Activated CD4-positive, alpha-beta T cell treated with anti-CD3 and anti-CD28 coated beads, Interleukin-2, amount 10 ng/mL, durations not matched to agents 24 days and 14 days (primary cell): ENCODE measurements at places on chromosomes 5 and 9. TPM values are rescaled to one million over a fixed set of nuclear protein-coding genes. Genes with fewer than 3 reads are reported as not detected.

GRCh38 chr5:78526049-78526525, 122.5 kb downstream of the LHFPL2 start:
- H3K36me3 ChIP-seq: no peaks in the 10 kb centered on the region
- no peak overlapping the region for H3K27ac ChIP-seq
- no peak overlapping the region for H3K4me3 ChIP-seq
- peaks cover 3% of the 10 kb centered on the region for H3K27me3 ChIP-seq
- no peaks in the 10 kb centered on the region for H3K4me1 ChIP-seq

- H3K27me3 ChIP-seq: peaks cover 2% of the 10 kb centered on the region
- no peaks in the 10 kb centered on the region for H3K36me3 ChIP-seq
- no peak for DNase-seq
- H3K4me1 ChIP-seq: no peaks in the 10 kb centered on the region
Observed at GRCh38 chr9:38313421-38313820, 79.1 kb upstream of the ALDH1B1 start.

CRHBP gene
- total RNA-seq: 0.23 and 0.31 TPM in 2 replicates

DNA sequence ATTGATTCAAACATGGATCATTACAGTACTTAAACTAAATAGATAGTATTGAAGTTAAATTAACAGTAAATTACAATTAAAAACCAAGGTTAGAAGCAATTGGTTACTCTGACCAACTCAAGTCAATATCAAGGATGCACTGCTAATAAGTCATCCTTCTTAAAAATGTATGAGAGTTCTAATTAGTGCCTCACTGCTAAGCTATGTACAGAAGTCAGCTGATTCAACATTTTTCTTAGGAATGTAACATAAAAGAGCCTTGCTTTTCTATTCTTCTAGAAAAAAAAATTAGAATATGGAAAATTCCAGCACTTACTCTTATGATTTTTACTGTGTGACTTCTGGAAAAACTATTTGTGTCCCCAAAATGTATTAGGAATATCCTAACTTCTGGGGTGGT, 75.7 kb upstream of the FBN2 start:
- H3K4me3 ChIP-seq: no peak overlapping the region
- DNase-seq: no peak
- H3K36me3 ChIP-seq: no peaks in the 10 kb centered on the region
- no peak overlapping the region for H3K27ac ChIP-seq
- H3K27me3 ChIP-seq: no peaks in the 10 kb centered on the region

- H3K36me3 ChIP-seq: no peaks in the 10 kb centered on the region
- no peak overlapping the region for H3K27ac ChIP-seq
- peaks cover 3% of the 10 kb centered on the region for H3K27me3 ChIP-seq
- H3K4me1 ChIP-seq: no peaks in the 10 kb centered on the region
Observed at GRCh38 chr5:130710596-130710995, 454.5 kb downstream of the HINT1 start.

PTPRD gene
- total RNA-seq: not detected in 2 replicates

DNA sequence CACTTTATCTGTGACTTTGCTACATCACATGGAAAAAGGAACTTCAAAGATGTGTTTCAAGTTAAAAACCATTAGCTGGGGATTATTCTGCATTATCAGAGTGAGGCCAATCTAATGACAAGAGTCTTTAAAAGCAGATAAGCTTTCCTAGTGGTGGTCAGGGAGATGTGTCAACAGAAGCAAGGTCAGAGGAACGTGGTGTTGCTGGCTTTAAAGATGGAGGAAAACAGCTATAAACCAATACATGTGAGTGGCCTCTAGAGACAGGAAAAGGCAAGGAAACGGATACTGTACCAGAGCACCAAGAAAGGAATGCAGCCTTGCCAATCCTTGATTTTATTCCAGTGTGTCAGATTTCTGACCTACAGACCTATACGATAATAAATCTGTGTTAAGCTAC, 204.2 kb downstream of the TAF11L14 start:
- H3K27ac ChIP-seq: no peak overlapping the region
- H3K4me1 ChIP-seq: no peaks in the 10 kb centered on the region
- no peak for DNase-seq
- H3K36me3 ChIP-seq: no peaks in the 10 kb centered on the region
- no peaks in the 10 kb centered on the region for H3K27me3 ChIP-seq
- no peak overlapping the region for H3K4me3 ChIP-seq

- no peak overlapping the region for H3K4me3 ChIP-seq
- no peaks in the 10 kb centered on the region for H3K4me1 ChIP-seq
- DNase-seq: no peak
- H3K36me3 ChIP-seq: no peaks in the 10 kb centered on the region
- H3K27ac ChIP-seq: no peak overlapping the region
Observed at GRCh38 chr5:43798740-43799139, 195.8 kb downstream of the NNT start.

- peaks cover 11% of the 10 kb centered on the region for H3K36me3 ChIP-seq
- peak overlapping the region; percentile 63 for H3K4me3 ChIP-seq
- no peaks in the 10 kb centered on the region for H3K27me3 ChIP-seq
- H3K27ac ChIP-seq: peak overlapping the region; percentile 59
Observed at GRCh38 chr9:78010445-78010844, 21.2 kb downstream of the GNAQ start.

DNA sequence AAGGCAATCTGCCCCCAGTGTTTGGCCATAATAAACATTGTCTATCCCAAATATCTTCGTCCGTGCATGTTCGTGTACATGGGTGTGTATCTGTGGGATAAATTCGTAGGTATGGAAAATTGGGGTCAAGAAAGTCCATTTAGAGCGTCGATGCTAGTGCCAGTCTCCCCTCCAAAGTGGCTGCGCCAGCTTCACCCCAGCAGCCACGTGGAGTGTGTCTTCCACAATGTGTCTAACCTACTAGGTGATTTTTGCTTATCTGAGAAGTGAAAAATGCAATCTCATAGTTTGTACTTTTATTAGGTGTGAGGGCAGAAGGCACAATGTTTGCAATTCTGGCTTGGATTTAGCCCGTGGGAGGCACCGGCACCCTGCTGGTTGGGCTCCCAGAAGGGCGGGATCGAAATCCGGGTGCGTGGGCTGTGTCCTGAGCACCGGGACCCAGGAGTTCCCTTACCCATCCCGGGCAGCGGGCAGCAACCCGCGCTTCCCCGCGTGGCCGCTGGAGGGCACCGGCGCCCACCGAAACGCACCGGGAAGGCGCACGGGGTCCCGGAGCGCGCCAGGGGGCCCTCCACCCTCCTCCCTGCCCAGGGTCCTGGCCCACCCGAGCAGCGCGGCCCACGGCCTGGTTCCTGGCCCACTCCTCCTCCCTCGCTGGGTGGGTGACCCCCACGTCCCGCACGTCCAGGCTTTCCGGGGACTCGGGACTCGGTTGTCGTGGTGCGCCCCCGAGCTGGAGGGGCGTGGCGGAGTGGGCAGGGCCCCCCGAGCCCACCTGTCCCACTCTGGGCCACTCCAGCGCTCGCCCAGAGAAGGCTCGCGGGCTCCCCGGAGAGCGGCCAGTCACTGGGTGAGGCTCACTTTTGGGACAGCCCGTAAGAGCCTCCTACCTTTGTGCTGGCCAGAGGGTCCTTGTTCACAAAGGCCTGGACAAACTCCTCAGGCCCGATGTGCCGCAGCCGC, 55.4 kb upstream of the RNF130 start:
- peaks cover 5% of the 10 kb centered on the region for H3K27me3 ChIP-seq
- H3K36me3 ChIP-seq: no peaks in the 10 kb centered on the region
- no peak overlapping the region for H3K4me3 ChIP-seq
- H3K27ac ChIP-seq: no peak overlapping the region
- DNase-seq: peak; percentile 81

DNA sequence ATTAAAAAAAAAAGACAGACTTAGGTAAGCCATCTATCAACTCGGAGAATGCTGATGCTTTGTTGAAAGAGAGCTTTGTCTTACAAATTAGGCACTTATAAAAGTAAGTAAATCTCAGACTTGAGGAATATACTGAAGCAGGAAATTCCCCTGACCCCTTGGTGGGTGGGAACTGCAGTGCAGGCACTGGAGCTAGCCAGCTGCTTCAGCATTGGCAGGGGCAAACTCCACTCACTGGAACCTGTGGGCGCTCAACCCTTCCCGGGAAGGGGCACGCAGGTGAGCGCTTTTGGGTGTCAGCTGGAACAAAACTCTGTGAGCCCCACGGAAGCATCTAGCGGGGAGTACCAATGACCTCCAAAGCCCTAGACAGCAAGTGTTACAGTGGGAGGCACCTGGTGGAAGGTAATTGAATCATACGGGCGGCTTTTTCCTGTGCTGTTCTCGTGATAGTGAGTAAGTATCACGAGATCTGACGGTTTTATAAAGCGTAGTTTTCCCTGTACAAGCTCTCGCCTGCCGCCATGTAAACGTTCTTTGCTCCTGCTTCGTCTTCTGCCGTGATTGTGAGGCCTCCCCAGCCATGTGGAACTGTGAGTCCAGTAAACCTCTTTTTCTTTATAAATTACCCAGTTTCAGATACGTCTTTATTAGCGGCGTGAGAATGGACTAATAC, 628.0 kb upstream of the CDH18 start:
- H3K27ac ChIP-seq: no peak overlapping the region
- no peak for DNase-seq
- no peaks in the 10 kb centered on the region for H3K36me3 ChIP-seq
- H3K4me1 ChIP-seq: no peaks in the 10 kb centered on the region

- no peak overlapping the region for H3K4me3 ChIP-seq
- peaks cover 4% of the 10 kb centered on the region for H3K4me1 ChIP-seq
- H3K27ac ChIP-seq: no peak overlapping the region
- peaks cover 57% of the 10 kb centered on the region for H3K36me3 ChIP-seq
- H3K27me3 ChIP-seq: peaks cover 2% of the 10 kb centered on the region
Observed at GRCh38 chr5:173315495-173316338, 12.5 kb downstream of the STC2 start.

SMIM15 gene
- total RNA-seq: 82.9 and 92.8 TPM in 2 replicates

- no peak for DNase-seq
- H3K27ac ChIP-seq: no peak overlapping the region
- no peaks in the 10 kb centered on the region for H3K4me1 ChIP-seq
- H3K4me3 ChIP-seq: no peak overlapping the region
Observed at GRCh38 chr5:36640949-36641348, 34.5 kb downstream of the SLC1A3 start.

PPP2R2B gene
- total RNA-seq: 0.12 TPM in 1 of 2 replicates, not detected in the other

DNA sequence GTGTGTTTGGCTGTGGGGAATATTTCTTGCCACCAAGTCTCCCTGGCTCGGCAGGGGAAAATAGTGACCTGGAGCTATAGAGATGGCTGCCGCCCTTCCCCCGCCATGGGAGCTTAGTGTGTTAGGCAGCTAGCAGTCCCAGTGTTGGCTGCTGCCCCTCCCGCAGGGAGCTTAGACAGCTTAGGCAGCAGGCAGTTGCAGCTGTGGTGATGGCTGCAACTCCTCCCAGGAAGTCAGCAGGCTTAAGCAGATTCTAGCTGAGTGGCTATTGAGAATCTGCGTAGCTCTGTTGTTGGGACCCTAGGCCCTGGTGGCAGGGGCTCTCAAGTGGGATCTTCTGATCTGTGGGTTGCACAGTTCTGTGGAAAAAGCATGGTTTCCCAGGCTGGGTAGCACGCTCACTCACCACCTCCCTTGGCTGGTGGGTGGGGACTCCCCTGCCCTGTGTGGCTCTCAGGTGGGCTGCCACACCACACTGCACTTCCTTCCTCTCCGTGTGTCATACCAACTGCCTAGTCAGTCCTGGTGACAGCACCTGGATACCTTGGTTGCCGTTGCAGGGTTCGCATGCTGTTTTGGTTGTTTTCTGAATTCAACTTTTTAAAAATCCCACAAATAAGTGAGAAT, 9.3 kb downstream of the OR1N2 start:
- no peak overlapping the region for H3K27ac ChIP-seq
- H3K27me3 ChIP-seq: peaks cover 5% of the 10 kb centered on the region
- peak; percentile 58 for DNase-seq
- peaks cover 3% of the 10 kb centered on the region for H3K4me1 ChIP-seq

- H3K4me3 ChIP-seq: no peak overlapping the region
- no peak for DNase-seq
- no peaks in the 10 kb centered on the region for H3K4me1 ChIP-seq
Observed at GRCh38 chr5:116769470-116769869, 194.8 kb upstream of the SEMA6A start.

GRCh38 chr5:57494104-57495098, 11.8 kb upstream of the ACTBL2 start:
- H3K4me1 ChIP-seq: peaks cover 40% of the 10 kb centered on the region
- H3K4me3 ChIP-seq: peak overlapping the region; percentile 45
- peak overlapping the region; percentile 23 for H3K27ac ChIP-seq

GRCh38 chr5:133257977-133258376, 206.2 kb downstream of the HSPA4 start:
- H3K27ac ChIP-seq: no peak overlapping the region
- DNase-seq: no peak
- no peaks in the 10 kb centered on the region for H3K27me3 ChIP-seq
- H3K4me1 ChIP-seq: peaks cover 8% of the 10 kb centered on the region

ACOT12 gene
- total RNA-seq: not detected in 2 replicates

DNA sequence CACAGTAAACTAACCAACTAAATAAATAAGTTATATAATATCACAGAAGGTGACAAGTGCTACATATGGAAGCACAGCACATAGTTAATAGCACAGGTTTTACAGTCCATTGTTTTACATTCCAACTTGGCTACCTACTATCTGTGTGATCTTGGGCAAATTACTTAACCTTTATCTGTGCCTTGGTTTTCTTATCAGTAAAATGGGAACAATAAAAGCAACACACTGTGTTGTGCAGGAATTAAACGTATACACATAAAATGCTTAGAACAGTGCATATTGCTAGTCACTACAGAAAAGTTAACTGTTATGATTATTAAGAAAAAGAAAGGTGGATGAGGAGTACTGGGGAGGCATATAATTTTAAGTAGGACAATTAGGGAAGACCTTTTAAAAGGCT, 42.8 kb upstream of the GOLGA1 start:
- peaks cover 2% of the 10 kb centered on the region for H3K4me1 ChIP-seq
- no peak overlapping the region for H3K4me3 ChIP-seq
- no peaks in the 10 kb centered on the region for H3K27me3 ChIP-seq
- peaks cover 14% of the 10 kb centered on the region for H3K36me3 ChIP-seq

DNA sequence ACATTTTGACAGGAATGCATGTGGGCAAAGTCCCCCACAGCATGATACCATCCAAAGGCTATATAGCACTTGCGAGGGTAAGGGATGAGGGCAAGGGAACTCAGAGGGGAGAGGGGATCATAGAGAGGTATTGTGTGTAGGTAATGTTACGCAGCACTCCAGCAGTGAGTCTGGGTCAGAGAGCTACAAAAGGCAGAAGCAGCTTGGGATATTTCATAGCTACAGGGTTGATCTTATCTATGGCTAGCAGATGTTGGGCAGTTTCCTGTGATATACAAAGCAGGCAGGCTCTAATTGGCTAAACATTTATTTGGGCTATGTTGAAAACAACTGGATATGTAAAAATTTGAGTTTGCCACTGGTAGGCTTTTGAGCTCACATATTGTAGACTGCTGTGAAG, 17.8 kb upstream of the SLCO4C1 start:
- no peaks in the 10 kb centered on the region for H3K36me3 ChIP-seq
- DNase-seq: no peak
- H3K4me3 ChIP-seq: no peak overlapping the region
- no peak overlapping the region for H3K27ac ChIP-seq
- H3K4me1 ChIP-seq: no peaks in the 10 kb centered on the region

SPINK4 gene
- not detected in 2 replicates for total RNA-seq
